Effector memory CD4-positive, alpha-beta T cell (primary cell): ENCODE measurements at places on chromosomes 1 and 21.
A peak's percentile ranks its signal among the peaks of the same experiment; 100 is the strongest.

- DNase-seq: no peak
Measured at GRCh38 chr1:23801338-23801748, 789 bp upstream of the GALE start.

DNA sequence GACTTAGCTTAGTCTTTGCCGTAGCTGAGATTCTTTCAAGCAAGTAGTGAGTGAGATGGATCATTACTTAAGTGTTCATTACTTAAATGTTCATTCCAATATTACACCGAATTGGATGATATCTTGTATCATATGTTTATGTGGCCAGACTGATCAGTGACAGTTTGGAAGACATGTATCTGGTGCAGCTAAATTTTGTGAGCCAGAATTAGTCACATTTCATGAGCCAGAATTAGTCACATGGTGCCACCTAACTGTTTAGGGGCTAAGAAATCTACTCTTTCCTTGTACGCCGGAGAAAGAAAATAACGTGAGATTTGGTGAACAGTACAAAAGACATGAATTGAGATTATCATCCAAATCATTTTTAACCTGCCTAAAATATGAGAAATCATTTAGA is 355.6 kb downstream of the USP25 start:
- DNase-seq: no peak

DNA sequence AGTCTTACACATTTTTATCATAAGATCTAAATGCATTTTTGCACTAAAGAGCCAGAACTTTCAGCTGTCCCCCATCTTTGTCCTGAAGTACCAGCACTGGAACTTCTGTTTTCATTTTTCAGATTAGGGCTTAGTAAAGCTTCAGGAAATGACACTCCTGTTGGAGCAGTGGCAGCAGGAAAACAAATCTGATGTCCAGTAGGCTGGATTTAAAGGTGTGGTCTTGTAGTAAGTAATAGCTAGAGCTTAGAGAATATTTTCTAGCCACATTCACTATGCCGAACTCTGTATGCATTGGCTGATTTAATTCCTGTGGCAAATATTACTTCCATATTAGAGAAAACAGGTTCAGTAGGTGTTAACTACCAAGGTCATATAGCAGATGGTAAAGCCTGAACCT is 103.6 kb downstream of the PTBP2 start:
- DNase-seq: no peak

GRCh38 chr21:35372201-35372600 is 323.1 kb upstream of the RUNX1 start:
- DNase-seq: no peak

DNA sequence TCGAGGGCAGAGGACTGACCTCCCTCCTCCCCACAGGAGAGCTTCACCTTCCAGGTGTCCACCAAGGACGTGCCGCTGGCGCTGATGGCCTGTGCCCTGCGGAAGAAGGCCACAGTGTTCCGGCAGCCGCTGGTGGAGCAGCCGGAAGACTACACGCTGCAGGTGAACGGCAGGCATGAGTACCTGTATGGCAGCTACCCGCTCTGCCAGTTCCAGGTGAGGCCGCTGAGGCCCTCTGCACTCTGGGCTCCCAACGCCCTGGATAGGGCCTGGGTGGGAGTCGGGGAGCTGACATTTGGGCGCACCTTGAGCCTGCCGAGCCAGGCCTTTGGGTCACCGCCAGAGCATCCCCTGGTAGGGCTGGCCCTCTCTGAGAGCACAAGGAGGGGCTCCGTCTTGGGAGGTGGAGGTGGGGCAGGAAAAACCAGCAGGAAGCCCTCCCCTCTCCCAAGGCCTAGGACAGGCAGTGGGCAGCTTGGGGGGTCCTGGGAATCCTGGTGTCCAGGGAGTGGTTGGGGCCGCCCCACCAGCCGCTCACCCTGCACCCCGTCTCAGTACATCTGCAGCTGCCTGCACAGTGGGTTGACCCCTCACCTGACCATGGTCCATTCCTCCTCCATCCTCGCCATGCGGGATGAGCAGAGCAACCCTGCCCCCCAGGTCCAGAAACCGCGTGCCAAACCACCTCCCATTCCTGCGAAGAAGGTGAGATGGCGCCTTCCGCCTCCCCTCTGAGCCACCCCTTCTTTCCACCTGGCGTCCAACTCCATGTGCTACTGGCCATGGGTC is 65.1 kb downstream of the PIK3CD start:
- no peak for DNase-seq

- DNase-seq: no peak
Measured at GRCh38 chr1:41520951-41521752, 36.7 kb upstream of the EDN2 start.

DNA sequence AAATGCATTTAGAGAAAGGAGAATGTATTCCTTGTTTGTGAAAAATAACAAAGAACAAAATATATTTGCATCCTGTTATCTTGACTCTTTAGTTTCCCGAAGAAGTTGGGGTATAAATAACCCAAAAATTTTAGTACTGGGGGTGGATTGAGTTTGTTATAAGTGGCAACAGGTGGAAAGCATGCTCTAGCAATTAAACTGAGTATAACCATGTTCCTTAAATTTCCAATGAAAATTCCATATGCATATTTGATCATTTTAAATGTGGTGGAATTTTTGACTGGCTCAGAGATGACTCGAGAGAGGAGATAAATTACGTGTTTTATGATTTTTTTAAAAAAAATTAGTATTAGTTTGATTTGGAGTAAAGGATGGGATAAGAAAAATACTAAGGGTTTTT is 348.9 kb downstream of the TGFB2 start:
- no peak for DNase-seq

DNA sequence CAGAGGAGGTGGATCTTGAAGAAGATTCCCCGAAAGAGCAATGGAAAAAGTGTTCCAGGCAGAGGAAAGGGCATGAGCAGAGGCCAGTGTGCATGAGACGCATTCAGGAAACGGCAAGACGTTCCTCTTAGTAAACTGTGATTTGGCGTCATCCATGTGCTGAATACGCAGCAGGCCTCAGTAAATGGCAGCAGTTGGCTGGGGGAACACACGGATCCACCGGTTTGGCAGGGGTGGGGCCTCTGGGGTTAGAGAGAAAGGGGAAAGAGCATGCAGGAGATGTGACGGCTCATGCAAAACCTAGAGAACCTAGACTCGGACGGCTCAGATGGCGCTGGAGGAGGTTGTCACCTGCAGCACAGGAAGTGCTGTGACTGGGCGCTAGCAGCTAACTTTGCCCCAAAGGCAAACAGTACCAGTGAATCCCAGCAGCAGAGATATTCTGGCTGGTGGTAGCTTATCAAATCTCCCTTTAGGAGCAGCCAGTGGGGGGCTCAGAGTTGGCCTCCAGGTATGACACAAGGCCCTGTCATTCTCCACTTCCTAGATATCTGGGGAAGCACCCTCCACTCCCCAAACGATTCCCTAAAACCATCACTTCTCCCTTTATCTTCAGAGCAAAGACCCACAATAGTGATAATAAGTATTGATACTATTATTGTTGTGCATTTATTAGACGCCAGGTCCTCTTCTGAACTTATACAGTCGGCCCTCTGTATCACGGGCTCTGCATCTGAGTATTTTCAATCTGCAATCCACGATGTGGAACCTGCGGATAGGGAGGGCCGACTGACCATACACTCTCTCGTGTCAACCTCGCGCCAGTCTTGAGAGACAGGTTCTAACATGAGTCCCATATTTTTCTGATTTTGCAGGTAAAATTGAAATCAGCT is 7.6 kb downstream of the LAPTM5 start:
- peak; percentile 63 for DNase-seq

DNA sequence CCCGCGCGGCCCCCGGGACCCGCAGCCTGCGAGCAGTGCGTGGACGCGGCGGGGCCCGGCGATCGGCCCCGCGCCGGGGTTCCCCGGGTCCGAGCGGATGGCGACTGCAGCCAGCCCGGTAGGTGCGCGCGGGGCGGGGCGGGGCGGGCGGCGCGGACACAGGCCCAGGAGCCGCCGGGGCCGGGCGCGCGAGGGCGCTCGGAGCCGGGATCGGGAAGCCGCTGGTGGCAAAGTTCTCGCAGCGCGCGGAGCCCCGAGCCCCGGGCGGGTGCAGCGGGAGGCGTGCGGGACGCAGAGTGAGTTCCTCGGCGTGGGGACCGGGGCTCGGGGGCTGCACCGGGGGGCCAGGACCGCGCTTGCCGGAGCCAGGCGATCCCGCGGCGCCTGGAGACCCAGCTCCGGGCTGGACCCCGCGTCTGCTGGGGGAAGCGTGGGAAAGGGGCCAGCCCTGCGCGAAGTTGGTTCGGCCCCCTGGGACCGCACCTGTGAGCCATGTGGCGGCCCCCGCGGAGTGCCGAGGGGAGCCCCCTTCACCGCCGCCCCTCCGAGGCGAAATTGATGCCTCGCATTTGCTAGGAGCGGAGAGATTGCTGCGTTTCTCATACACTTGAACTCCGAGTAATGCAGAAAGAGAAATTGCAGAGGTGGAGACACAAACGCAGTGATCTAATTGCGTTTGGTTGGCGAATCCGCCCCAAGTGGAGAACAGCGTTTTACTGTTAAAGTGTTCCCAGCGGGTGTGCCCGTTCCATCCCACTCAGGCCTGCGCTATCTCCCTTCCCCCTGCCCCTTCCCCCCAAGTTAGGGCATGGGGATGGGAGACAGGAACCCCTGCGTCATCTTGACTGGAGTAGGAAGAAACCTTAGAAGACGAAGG is 228.9 kb upstream of the TMEM51 start:
- no peak for DNase-seq

- DNase-seq: no peak
Measured at GRCh38 chr1:115558275-115558674, 83.5 kb upstream of the VANGL1 start.

GRCh38 chr1:119115736-119116135 is 24.7 kb downstream of the WARS2 start:
- DNase-seq: no peak

GRCh38 chr1:150955280-150955679 is 19.4 kb downstream of the CERS2 start:
- DNase-seq: no peak

DNA sequence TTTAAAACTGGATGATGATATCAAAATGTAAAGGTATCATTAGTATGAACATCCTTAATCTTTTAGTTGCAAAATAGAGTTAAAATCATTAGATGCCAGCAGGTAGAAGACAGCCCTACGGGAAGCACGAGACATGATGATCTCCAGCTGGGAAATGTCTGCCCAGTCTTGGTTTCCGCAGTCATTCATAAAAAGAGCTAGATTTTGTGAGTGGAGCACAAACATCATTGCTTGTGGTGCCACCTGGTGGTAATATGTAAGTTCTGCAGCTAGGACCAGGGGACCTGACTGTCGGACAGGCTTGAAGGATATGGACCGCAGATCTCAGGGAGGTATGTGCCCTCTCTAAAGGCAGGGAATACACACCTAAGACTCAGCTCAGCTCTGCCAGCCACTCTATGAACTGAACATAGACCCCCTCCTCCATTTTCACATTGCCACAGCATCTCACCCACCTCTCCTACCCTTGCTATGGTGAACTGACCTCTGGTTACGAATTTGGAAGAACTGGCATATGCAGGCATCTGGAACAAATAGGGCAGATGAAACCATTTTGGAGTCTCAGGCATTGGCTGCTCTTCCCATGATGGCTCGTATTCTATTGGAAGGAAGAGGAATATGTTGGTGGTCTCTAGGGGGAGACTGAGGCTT is 9.2 kb downstream of the FCMR start:
- peak; percentile 41 for DNase-seq

GRCh38 chr1:184152434-184152898 is 100.9 kb downstream of the TSEN15 start:
- DNase-seq: no peak
